Vagina (tissue), 2 donors: ENCODE measurements at places on chromosomes 3 and 15. TPM values are rescaled to one million over a fixed set of nuclear protein-coding genes. Genes with fewer than 3 reads are reported as not detected.

TGM5 gene
- 8.3 TPM for total RNA-seq

DNA sequence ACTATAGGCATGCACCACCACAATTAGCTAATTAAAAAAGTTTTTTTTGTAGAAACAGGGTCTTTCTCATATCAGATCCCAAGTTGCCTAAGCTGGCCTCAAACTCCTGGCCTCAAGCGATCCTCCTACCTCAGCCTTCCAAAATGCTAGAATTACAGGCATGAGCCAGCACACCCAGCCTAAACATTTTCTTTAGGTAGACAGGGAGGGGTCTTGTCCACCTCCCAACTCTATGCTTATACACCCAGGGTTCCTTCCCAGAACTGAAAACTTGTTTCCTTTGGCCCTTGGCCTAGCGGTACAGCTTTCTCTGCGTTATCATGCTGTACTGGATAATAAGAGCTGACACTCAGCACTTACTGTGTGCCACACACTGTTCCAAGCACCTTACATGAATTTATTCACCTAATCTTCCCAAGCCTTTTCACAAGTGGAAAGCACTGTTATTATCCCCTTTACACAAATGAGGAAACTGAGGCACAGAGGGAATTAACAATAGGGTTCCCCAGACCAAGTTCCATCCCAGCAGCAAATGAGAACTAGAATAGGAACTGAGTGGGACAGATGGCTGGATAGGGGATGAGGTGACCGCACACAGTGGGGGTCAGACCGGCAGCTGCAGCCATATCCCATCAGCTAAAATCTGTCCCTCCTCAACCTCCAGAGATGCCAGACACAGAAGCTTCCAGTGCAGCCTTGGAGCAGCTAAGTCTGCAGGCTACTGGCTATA is 150.8 kb downstream of the MEGF11 start:
- H3K27ac ChIP-seq: no peak overlapping the region
- no peak overlapping the region for H3K4me3 ChIP-seq
- no peaks in the 10 kb centered on the region for H3K36me3 ChIP-seq

- H3K4me1 ChIP-seq: no peaks in the 10 kb centered on the region
- no peaks in the 10 kb centered on the region for H3K27me3 ChIP-seq
- H3K36me3 ChIP-seq: no peaks in the 10 kb centered on the region
- H3K27ac ChIP-seq: no peak overlapping the region
These were observed 34.1 kb upstream of the RASGRP1 start for GRCh38 chr15:38598749-38599148.

- H3K27me3 ChIP-seq: no peaks in the 10 kb centered on the region
- no peaks in the 10 kb centered on the region for H3K4me1 ChIP-seq
These were observed 25.4 kb downstream of the ACP3 start for GRCh38 chr3:132342610-132343009.

DNA sequence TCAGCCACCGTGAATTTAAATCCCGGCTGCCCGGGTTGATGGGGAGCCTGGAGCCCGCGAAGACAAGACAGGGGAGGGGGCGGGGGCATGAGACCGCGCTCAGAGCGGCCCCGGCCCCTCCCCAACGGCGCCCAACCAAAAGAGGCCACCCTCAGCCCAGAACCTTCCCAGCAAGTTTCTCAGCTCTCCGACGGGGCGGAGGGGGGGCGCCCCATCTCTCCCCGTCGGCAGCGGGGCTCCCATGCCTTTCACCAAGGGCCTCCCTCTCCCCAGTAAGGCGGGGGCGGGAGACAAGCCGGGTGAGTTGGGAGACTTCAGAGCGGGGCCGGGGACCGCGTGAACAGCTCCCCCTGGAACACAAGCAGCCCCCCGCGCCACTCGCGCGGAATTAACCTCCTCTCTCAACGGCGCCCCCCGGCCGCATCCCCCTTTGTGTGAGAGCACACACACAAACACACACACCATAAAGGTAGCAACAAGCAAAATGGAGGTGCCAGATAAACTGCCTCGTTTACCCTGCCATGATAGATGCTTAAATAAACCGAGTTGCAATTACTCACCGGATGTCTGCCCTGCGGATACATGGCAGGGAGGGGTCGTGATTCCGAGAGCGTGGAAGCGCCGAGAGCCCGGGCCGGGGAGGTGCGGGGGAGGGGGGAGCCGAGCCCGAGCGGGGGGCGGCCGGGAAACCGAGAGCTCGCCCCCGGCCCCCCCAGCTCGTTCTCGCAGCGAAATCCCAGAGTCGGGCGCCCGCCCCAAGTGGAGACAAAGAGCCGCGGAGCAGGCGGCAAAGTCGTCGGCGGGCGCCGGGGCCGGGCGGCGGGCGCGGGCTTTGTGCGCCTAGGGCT is 1.3 kb downstream of the TLE3 start:
- H3K4me1 ChIP-seq: peaks cover 68% of the 10 kb centered on the region
- H3K36me3 ChIP-seq: no peaks in the 10 kb centered on the region
- H3K4me3 ChIP-seq: peak overlapping the region; percentile 86
- H3K27ac ChIP-seq: peak overlapping the region; percentile 97
- no peaks in the 10 kb centered on the region for H3K27me3 ChIP-seq

DNA sequence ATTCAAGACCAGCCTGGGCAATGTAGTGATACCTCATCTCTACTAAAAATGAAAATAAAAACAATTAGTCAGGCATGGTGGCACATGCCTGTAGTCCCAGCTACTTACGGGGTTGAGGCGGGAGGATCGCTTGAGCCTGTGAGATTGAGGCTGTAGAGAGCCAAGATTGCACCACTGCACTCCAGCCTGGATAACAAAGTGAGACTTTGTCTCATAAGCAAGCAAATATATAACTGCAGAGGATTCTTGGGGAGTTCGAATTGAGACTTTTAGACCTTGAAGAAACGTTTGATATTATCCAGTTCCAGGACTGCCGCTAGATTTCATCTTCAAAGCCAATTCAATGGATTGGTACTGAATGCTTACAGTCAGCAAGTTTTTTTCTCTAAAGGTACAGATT is 11.9 kb upstream of the RARB start:
- no peak overlapping the region for H3K4me3 ChIP-seq
- H3K27me3 ChIP-seq: no peaks in the 10 kb centered on the region
- H3K36me3 ChIP-seq: no peaks in the 10 kb centered on the region
- H3K27ac ChIP-seq: no peak overlapping the region

LACTB gene
- total RNA-seq: 23.3 TPM

GRCh38 chr15:27081676-27082418 is 110.9 kb downstream of the GABRG3 start:
- H3K4me1 ChIP-seq: no peaks in the 10 kb centered on the region
- DNase-seq: no peak
- no peak overlapping the region for H3K4me3 ChIP-seq
- no peaks in the 10 kb centered on the region for H3K27me3 ChIP-seq
- H3K36me3 ChIP-seq: no peaks in the 10 kb centered on the region

OR4F6 gene
- total RNA-seq: not detected

ST6GAL1 gene
- total RNA-seq: 37.8 TPM

NR1I2 gene
- not detected for total RNA-seq

CD47 gene
- total RNA-seq: 51.3 TPM

- no peaks in the 10 kb centered on the region for H3K27me3 ChIP-seq
- H3K4me1 ChIP-seq: no peaks in the 10 kb centered on the region
- H3K4me3 ChIP-seq: no peak overlapping the region
- no peak overlapping the region for H3K27ac ChIP-seq
- H3K36me3 ChIP-seq: no peaks in the 10 kb centered on the region
- no peak for DNase-seq
These were observed 32.6 kb downstream of the PLCL2 start for GRCh38 chr3:16917256-16917935.

DNA sequence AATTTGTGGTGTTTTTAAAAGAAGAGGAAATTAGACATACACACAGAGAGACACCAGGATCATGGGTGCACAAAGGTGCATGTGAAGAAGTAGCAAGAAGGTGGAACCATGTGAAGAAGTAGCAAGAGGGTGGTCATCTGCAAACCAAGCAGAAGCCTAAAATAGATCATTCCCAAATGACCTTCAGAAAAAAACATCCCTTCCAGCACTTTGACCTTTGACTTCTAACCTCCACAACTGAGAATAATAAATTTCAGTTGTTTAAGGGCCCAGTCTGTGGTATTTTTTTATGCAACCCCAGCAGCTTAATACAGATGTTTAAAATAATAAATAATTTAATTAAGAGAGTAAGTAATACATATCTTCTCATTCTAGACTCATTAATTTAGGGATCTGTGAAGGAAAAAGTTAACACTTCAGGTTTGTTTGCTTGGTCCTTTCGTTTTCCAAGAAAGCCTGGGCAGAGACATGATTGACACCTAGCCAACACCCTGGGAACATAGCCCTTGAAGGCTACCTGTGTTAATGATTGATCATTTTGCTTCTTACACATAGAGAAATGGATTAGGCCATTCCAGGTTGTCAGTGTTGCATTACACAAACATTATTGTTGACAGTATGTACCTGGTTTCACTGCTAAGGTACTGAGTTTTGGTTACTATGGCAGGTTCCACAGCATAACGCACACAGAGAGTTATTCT is 1331.2 kb upstream of the GBE1 start:
- no peaks in the 10 kb centered on the region for H3K27me3 ChIP-seq
- no peaks in the 10 kb centered on the region for H3K36me3 ChIP-seq
- DNase-seq: no peak
- H3K27ac ChIP-seq: no peak overlapping the region

- no peaks in the 10 kb centered on the region for H3K27me3 ChIP-seq
- H3K36me3 ChIP-seq: no peaks in the 10 kb centered on the region
- no peak for DNase-seq
- H3K4me1 ChIP-seq: no peaks in the 10 kb centered on the region
- no peak overlapping the region for H3K27ac ChIP-seq
These were observed 7.9 kb upstream of the GOLGA8B start for GRCh38 chr15:34591306-34591705.

DNA sequence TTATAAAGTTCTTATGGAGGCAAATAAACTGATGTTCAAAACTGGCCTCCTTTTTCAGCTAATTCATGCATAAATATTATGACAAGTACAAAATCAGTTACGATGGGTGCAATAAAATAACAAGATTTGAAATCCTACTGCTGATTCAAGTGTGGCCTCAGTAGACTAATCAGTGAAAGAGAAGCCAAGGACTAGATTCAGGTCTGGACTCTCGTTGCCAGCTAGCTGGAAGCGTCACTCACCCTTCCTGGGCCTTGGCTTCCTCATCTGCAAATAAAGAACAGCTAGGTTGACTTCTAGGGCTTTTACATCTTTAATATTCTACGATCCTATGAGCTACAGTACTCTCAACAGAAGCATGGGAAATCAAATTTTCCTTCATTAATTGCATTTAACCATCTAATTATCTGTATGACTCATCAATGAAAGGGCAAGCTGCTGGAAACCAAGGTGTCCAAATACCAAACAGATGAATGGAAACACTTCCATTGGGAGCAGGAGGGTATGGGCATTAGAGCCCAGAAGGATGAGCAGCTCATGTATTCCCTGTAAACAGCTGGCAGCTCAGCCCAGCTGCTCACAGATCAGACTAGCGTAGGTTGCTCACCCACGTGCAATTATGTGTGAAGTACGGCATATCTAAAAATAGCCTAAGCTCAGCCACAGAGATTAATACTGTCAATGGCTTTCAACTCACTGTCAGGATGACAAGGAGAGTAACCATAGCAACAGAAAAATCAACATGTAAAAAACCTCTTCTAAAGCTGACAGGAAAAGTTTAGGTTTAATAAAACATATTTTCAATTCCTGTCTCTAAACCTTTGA is 294.8 kb downstream of the PLCL2 start:
- no peak overlapping the region for H3K4me3 ChIP-seq
- no peak for DNase-seq
- H3K27ac ChIP-seq: no peak overlapping the region
- H3K36me3 ChIP-seq: no peaks in the 10 kb centered on the region
- H3K4me1 ChIP-seq: peaks cover 14% of the 10 kb centered on the region

IL5RA gene
- total RNA-seq: not detected

GRCh38 chr15:84572231-84572630 is 28.6 kb upstream of the ZSCAN2 start:
- H3K4me1 ChIP-seq: peaks cover 16% of the 10 kb centered on the region
- no peaks in the 10 kb centered on the region for H3K36me3 ChIP-seq
- H3K27me3 ChIP-seq: no peaks in the 10 kb centered on the region
- H3K27ac ChIP-seq: no peak overlapping the region
- no peak for DNase-seq

ZNF774 gene
- total RNA-seq: 8.3 TPM

DNA sequence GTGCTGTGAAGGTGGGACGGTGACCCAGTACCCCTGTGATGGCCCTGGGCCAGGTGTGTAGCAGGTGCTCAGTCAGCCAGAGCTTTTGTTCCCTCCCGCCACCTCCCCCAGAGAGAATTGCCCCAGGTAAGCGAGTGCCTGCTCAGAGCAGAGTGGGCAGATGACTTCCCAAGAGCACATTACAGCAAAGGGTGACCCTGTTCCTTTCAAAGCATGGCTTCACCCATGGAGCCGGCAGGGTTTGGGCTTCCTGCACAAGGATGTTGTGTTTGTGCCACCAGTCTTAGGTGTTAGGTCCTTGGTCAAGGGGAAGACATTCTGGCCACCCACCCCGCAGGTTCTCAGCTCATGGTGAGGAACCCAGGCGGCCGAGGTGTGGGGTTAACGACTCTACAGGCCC is 30.7 kb downstream of the SLC6A6 start:
- H3K36me3 ChIP-seq: no peaks in the 10 kb centered on the region
- H3K4me3 ChIP-seq: no peak overlapping the region
- no peak overlapping the region for H3K27ac ChIP-seq

DNA sequence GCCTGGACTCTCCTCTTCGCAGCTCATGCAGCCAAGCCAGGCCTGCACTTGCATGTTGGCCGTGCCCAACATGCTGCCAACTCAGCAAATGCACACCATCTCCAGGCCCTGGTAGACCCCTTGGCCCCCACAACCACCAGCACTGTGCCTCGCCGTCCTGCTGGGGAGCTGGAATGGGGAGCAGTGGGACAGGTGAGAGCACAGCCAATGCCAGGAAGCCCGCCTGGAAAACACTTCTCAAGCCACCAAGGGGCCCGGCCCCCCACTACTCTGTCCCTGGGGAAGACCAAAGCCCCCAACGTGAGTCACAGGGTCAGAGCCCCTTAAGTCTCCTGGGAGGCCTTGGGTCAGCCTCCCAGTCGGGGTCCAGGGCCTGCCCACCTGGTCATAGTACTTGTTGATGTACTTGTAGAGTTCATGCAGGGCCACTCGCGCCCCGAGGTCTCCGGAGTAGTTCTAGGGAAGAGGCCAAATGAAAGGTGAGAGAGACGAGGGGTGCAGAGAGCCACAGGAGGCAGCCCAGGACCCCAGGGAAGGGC is 24.5 kb downstream of the PLXNB1 start:
- no peak overlapping the region for H3K4me3 ChIP-seq
- H3K27me3 ChIP-seq: no peaks in the 10 kb centered on the region
- peaks cover 12% of the 10 kb centered on the region for H3K4me1 ChIP-seq
- no peaks in the 10 kb centered on the region for H3K36me3 ChIP-seq

CRYGS gene
- not detected for total RNA-seq

VGLL4 gene
- total RNA-seq: 99.4 TPM

GRCh38 chr15:85354461-85354860 is 25.9 kb upstream of the AKAP13 start:
- no peak for DNase-seq
- H3K27me3 ChIP-seq: no peaks in the 10 kb centered on the region
- H3K27ac ChIP-seq: no peak overlapping the region
